ENCODE measurements at places on chromosomes 16 and 17.

GRCh38 chr17:2750721-2751120 is 1.3 kb upstream of the CCDC92B start:
- no peak for DNase-seq

DNA sequence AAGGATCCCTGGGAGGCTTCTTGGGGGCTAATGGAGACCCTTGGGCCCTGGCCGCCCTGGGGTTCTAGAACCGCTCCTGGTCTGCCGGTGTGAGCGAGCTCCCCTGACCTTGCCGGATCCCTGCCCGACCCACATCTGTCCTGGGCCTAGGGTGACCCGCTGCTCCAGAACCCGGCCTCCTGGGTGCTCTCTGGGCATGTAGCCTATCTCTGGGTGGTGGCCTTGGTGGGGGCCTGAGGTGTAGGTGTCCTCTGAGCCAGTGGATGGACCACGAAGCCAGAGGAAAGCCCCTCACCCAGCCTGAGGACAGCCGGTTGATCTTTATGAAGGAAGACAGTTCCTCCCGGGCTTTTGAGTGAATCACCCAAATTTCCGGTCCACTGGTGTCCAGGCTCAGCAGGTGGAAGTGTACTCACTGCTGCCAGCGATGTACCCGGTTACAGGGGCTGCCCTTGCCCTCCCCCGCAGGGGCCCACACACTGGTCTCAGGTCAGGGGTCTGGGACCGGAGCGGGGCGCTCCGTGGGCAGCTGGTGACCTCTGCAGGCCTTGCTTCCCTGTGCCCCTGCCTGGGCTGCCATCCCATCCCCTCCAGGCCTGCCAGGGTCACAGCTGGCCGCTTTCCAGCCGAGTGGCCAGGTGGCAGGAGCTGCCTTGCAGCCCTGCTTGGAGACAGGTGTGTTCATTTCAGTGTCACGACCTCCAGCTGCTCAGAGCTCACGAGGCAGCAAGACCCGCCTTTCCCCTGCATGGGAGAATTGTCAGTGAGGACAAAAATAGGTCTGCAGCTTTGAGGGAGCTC is 10.5 kb upstream of the GSE1 start:
- DNase-seq: no peak

- DNase-seq: no peak
Measured at GRCh38 chr17:74807441-74807840, 31.3 kb upstream of the NAT9 start.

DNA sequence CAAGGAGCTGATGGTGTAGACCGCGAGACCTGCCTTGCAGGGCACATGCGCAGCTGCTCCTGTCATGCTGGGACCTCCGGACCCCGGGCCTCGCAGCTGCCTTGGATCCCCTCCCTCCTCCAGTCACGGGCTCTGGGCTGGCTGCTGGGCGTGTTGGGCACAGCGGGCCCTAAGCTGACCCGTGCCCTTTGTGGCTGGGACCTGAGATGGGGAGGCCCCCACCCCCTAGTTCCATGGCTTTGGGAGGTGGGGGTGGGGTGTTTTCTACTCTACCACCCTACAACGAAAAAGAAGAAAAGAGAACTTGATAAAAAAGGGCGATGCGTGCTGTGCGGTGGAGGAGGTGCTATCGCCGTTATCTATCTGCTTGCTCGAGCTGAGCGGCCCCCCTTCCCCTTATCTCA is 14.5 kb downstream of the ZFPM1 start:
- DNase-seq: no peak

DNA sequence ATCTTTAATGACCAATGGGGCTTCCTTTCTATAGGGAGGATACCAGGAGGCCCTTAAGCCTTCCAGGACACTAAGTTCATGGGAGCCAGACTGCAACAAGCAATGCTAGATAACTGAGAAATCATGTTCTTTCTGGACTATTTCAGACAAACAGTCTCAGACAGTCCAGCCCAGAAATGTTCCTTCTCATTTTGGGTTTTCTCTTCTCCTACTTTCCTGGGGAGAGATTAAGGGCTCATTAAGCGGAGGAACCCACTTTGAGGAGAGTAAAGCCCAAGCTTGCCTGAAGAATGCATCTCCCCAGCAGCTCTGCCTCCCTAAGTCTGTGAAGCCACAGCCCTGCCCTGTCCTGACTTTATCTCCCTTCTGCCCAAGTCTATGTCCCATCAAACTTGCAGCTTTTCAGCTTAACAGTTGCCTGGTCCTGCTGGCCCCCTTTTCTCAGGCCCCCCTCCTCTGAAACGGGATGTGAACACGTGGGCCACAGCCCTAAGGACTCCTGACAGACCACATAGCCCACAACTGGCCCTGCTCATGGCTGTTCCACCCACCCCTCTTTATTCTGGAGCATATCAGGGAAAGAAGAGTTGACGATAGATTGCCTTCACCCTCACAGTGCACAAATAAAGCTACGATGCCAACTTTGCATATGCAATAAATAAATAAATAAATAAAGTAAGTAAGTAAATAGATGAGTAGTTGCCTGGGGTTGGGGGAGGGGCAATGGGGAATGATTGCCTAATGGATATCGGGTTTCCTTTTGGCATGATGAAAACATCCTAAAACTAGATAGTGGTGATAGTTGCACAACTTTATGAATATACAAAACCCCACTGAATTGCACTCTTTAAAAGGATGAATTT is 111.0 kb downstream of the N4BP1 start:
- DNase-seq: no peak

- no peak for DNase-seq
Measured at GRCh38 chr17:35807371-35808144, 1.7 kb upstream of the TAF15 start.

- DNase-seq: no peak
Measured at GRCh38 chr17:61335845-61336655, 63.6 kb upstream of the TBX2 start.

- DNase-seq: peak; percentile 83
Measured at GRCh38 chr17:8152112-8152775, at the start of gene PER1. PER1 (minus strand) TSS chr17:8152404; CDS start chr17:8150706, 1,698 bp downstream.

- DNase-seq: no peak
Measured at GRCh38 chr17:69560987-69561441, 146.5 kb downstream of the MAP2K6 start.

GRCh38 chr16:64478252-64478906 is 643.5 kb downstream of the CDH11 start:
- no peak for DNase-seq

GRCh38 chr17:67676305-67676704 is 41.4 kb upstream of the NOL11 start:
- no peak for DNase-seq

DNA sequence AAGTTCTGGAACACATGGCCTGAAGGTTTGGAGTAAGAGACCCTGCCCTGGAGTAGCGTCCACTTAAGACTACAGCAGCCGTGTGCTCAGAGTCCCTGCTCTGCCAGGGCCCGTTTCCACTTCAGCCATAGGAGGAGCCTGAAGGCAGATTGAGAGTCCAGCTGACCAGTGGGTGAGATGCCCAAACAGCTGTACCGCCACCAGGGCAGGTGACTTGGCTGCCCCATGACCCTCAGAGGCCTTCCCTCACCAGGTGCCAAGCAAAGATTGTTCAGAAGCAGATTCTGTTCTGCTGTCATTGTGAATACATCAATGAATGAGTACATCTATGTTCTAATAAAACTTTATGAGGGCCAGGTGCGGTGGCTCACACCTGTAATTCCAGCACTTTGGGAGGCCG is 178.8 kb downstream of the RAB11FIP4 start:
- no peak for DNase-seq

- no peak for DNase-seq
Measured at GRCh38 chr17:3589784-3590183, 19.4 kb downstream of the TRPV1 start.

DNA sequence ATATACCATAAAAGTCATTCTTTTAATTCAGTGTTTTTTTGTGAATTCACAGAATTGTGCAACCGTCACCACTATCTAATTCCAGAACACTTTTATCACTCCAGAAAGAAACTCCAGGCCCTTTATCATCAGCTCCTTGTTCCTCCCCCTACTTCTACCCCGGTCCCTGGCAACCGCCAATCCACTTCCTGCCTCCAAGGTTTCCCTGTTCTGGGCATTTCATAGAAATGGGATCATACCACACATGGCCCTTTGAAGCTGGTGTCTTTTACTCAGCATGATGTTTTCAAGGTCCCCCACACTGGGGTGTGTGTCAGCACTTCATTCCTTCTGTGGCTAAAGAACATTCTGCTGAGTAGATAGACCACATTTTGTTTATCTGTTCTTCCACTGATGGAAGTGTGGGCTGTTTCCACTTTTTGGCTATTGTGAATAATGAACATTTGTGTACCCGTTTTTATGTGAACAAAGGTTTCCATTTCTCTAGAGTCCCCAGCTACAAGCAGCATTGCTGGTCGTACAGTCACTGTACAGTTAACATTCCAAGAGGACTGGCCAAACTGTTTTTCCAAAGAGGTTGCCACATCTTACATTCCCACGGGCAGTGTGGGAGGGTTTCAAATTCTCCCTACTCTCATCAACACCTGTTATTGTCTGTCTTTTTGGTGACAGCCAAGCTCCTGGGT is 75.8 kb upstream of the ZNF469 start:
- no peak for DNase-seq

GRCh38 chr17:75819678-75820077 is 24.5 kb downstream of the UNC13D start:
- DNase-seq: no peak

- DNase-seq: no peak
Measured at GRCh38 chr17:42832213-42832933, 824 bp upstream of the PSME3 start.

GRCh38 chr17:74528491-74529199 is 2.6 kb downstream of the CD300LB start:
- DNase-seq: peak; percentile 32

DNA sequence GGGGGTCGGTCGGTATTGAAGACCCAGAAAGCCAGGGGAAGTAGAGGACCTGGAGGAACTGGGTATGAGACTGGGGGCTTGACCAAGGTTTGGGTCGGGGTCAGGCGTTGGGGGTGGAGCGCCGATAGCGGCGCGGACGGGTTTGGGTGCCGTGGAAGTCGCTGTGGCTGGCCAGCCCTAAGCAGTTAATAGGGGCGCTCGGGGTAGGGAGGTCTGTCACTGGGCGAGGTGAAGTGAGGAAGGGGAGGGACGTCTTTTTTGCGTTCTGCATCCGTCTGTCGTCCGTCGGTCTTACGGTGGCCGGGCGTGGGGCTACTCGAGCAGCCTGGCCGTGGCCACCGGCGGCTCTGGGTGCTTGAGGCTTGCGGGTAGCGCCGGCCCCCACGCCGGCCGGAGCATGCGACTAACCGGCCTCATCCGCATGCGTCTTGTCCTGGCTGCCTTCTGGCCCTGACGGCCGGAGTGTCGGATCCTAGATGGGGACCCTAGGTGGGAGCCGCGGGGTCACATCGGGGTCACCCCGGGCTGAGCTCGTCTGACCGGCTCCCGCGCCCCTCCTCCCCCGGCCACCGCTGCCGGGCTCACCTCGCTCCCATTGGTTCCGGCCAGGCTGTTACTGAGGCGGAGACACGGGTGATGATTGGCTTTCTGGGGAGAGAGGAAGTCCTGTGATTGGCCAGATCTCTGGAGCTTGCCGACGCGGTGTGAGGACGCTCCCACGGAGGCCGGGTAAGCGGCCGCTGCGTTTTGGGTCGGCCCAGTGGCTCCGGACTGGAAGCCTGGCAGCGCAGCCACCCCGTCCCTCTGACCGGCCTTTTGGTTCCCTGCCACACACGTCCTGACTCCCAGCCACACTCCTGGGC is 10.3 kb upstream of the TMEM88 start:
- DNase-seq: peak; percentile 74

GRCh38 chr16:77666771-77667170 is 55.5 kb upstream of the NUDT7 start:
- no peak for DNase-seq

GRCh38 chr17:27407916-27408864 is 48.1 kb upstream of the KSR1 start:
- DNase-seq: no peak

GRCh38 chr16:3520413-3520812 is 19.6 kb downstream of the CLUAP1 start:
- no peak for DNase-seq

- no peak for DNase-seq
Measured at GRCh38 chr17:13546851-13547250, 54.9 kb downstream of the HS3ST3A1 start.

GRCh38 chr16:56332464-56333079 is 92.8 kb downstream of the AMFR start:
- DNase-seq: no peak

GRCh38 chr16:19783363-19784182 is 65.5 kb downstream of the IQCK start:
- no peak for DNase-seq

DNA sequence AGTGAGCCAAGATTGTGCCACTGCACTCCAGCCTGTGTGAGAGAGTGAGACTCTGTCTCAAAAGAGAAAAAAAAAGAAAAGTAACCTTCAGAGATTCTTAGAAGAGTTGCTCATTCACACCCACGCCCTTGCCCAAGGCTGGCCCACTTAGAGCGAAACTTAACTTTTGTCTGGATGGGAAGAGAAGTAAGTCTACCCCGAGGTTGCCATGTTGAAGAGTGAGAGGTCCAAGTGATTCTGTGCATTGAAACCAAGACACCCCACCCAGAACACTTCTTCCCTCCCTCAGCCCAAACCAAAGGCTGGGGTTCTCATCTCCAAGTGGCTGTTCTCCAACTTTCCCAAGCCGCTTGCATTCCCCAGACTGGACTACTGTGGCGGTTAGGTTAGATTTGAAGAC is 2.4 kb upstream of the CISD3 start:
- DNase-seq: no peak

DNA sequence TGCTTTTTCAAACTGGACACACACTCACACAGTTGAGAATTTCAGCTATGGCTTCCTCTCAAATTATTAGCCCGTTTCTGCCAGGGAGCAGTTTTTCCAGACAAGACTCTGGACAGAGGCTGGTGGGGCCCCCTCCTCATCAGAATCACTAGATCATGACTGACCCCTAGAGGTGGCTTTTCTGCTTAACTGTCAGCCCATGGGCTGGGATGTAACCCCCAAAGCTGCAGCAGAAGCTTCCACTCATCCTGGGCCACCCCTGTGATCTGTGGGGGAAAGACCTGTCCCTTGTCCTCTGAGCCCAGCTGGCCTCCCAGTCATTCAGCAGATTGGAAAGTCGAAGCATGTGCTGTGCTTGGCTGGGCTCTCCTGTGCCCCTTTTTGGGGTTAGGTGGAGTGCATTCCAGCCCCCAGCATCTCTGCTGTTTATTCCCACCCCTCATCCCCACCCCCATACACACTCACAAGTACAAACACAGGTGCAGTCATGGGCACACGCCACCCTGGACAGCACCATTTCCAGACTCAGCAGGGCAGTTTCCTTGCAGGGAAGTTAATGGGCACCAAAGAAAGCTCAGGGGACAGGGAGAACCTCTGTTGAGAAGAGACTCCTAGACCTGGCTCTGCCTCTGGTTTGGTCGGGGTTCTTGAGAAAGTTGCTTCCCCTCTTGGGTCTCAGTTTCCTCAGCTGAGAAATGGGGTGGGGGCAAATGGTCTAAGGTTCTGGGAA is 77.6 kb upstream of the RBL2 start:
- no peak for DNase-seq

- no peak for DNase-seq
Measured at GRCh38 chr16:82017911-82018568, 6.8 kb upstream of the SDR42E1 start.

- no peak for DNase-seq
Measured at GRCh38 chr17:13462146-13462545, 139.6 kb downstream of the HS3ST3A1 start.

GRCh38 chr17:29948448-29949215 is 7.2 kb downstream of the EFCAB5 start:
- DNase-seq: no peak

- DNase-seq: no peak
Measured at GRCh38 chr16:61289141-61289540, 747.1 kb downstream of the CDH8 start.

GRCh38 chr17:34393401-34393800 is 30.4 kb upstream of the CCL1 start:
- DNase-seq: no peak

GRCh38 chr17:47630614-47631013 is 19.1 kb upstream of the KPNB1 start:
- DNase-seq: no peak

GRCh38 chr17:34592002-34592401 is 12.6 kb downstream of the TMEM132E start:
- no peak for DNase-seq

Data from CD4-positive, alpha-beta T cell (primary cell).